Stimulated activated naive CD4-positive, alpha-beta T cell (primary cell): ENCODE measurements at places on chromosomes 7 and 10.

DNA sequence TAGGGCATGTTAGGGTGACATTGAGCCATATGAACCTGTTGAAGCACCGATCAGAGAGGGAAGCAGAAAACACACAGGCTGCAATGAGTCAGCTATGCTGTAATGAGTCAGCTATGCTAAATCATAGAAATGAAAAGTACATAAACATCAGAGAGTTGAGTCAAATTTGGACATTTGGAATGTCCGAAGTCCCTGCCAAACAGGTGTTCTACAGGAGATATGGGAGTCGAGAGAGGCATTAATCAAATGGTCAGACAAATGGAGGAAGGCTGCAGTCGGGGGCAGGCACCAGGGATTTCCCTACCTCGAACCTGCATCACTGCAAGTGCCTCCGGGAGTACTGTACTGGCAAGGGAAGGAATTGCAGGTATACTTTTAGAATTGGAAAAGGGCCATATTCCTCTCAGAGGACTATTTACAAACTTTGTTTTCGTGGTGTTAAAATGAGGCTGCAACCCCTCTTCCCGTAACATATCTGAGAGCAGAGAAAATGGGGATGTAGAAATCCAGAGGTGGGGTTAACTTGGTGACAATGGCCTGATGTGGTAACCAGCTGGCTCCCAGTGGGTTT is 8.8 kb upstream of the ZC3HAV1 start:
- no peak for DNase-seq

DNA sequence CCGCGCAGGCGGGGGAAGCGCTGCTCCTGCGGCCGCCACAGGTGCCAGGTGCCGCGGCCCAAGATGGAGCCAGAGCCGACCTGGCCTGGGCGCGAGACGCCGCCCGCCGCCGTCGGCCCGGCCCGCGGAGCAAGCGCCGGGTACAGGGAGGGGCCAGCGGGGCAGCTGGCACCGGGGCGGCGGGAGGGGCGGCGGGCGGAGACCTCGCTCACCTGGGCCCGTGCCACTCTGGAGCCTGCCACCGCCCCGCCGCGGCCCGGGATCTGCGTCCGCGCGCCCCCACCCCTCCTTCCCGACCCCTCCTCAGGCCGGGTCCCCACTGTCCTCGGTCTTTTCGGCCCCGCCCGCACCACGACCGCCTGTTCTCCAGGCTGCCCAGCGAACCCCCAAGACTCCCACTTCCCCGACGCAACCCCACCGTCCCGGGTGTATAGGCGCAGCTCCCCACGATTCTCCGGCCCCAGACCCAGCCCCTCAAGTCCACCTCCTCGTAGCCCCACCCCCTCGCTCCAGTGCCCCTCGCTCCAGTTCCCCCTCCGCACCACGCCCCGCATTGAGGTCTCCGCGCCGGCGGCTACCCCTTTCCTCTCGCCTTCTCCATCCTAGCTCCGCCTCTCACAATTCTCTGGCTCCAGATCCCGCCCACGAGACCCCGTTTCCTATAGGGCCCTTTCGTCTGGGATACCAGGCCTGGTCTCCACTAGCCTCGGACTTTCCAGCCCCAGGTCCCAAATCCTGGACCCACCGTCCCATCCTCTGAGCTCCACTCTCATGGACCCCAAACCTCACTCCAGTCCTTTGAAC is at the start of gene GPRIN2:
Gene GPRIN2 (minus strand): TSS at position 144 of the 804 bp plus-strand sequence. CDS start 5,922 bp downstream, outside the sequence.
- no peak for DNase-seq

DNA sequence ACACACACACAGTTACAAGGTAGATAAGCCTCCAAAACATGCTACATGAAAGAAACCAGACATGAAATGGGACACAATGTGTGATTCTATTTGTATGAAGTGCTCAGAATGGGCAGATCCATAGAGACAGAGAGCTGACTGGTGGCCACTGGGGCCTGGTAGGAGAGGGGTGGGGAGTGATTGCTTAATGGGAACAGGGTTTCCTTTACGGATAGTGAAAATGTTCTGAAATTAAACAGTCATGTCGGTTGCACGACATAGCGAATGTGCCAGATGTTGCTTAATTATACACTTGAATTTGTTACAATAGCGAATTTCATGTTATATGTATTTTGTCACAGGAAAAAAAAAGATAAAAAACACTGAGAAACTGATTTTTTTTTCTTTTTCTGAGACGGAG is 122.3 kb downstream of the SPDYE5 start:
- no peak for DNase-seq

DNA sequence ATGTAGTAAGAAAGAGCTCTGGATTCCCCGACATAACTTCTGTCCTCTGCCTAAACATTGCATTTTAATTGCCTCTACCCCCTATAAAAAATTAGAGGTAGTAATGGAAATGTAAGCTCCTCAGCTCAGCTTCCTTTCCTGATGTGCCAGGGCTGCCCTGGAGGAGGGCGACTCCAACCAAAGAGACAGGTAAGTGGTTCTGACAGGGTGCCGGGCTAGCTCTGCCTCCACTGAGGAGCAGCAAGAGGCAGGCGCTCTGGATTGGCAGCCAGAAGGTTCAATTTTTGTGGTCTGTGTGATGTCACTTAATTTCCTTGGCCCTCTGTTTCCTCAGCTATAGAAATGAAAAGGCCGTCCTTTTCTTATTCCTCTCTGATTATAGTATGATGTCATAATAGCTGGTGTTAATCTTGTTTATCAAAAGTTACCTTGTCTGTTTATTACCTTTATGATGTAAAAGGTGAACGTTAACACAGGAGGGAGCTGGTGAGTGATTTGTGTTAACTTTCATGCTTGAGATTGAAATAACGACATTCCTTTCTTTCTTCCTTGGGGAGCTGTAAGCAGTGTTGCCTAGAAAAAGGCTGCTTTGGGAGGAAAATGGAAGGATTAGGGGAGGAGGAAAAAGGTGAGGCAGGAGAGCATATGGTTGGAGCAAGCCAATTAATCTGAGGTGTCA is 51.8 kb downstream of the ANLN start:
- no peak for DNase-seq

DNA sequence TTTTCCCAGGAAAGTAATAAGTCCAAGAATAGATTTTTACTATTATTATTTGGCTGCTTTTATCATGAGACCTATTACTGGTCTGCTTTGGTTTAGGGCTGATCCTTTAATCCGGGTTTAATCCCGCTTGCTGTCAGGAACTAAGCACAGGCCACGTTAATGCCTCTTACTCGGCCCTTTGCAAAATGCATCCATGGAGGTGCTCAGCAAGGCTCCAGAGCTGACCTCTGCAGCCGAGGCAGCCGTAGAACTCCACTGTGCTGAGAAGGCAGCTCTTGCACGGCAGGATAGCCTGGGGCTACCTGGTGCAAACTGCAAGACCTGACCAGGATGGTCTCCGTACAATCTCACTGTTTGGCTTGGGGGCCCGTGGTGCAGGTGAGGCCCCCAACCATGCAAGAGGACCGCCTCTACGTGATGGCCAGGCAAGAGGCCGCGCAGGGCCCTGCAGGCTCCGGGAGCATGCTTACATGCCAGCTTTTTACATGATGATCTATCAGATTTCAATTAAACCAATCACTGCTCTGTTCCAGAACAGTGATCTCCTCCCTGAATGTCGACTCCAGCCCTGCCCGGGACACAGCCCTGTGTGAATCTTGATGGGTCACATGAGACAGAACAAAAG is 10.4 kb upstream of the CALML3 start:
- DNase-seq: no peak

- no peak for DNase-seq
These were observed 49.5 kb downstream of the CREB3L2 start for GRCh38 chr7:137952426-137952805.

DNA sequence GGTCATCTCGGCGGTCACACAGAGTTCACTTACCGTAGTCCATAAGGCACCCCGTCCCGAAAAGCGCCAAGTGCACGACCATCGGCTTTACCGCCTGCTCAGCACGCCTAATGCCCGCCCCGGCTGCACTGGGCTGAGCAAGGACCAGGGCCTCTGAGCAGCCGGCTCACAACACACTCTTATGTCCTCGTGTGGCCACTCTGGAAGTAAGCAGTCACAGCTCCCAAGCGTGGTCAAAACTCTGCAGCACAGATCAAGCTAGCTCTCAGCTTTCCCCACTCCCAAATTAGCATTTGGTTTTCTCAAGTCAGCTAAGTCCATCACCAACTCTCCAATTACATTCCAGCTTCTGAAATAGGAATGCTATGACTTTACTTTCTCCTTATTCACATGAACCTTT is 57.7 kb downstream of the MAD1L1 start:
- no peak for DNase-seq

- DNase-seq: no peak
These were observed 655.0 kb downstream of the SDK1 start for GRCh38 chr7:3955751-3956696.

GRCh38 chr7:24978843-24979469 is 1.0 kb downstream of the OSBPL3 start:
- no peak for DNase-seq

DNA sequence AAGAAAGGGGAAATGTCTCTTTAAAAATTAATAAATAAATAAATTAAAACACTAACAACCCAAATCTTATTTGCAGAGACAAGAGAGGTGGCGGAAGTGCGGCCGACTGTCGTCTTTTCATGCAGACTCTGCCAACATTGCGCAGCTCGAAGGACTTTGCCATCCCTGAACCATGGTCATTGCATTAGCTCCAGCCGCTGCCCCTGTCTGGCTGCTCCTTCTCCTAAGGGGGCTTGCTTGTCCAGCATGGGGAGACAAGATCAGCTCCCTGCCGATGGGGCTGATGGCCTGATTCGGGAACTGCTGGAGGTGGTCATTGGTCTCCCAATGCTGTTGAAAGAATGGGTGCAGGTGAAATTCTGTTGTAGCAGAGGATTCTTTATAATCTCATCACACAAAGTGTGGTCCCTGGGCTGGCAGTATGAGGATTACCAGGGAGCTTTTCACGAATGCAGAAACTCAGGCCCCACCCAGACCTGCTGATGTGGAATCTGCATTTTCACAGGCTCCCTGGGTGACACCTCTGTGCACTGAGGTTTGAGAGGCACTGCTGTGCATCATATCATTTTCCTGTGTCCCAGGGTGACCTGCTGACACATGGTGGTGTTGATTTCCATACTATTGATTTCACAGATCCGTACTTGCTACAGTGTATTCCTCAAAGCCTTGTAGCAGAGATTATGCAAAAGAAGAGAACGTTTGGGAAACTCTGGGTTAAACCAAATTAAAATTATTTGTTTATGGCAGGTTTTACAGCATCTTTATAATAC is 172.4 kb upstream of the ZMIZ1 start:
- no peak for DNase-seq

GRCh38 chr10:124059551-124059950 is 33.8 kb downstream of the CHST15 start:
- no peak for DNase-seq
